ENCODE measurements at places on chromosomes 4 and X.

DNA sequence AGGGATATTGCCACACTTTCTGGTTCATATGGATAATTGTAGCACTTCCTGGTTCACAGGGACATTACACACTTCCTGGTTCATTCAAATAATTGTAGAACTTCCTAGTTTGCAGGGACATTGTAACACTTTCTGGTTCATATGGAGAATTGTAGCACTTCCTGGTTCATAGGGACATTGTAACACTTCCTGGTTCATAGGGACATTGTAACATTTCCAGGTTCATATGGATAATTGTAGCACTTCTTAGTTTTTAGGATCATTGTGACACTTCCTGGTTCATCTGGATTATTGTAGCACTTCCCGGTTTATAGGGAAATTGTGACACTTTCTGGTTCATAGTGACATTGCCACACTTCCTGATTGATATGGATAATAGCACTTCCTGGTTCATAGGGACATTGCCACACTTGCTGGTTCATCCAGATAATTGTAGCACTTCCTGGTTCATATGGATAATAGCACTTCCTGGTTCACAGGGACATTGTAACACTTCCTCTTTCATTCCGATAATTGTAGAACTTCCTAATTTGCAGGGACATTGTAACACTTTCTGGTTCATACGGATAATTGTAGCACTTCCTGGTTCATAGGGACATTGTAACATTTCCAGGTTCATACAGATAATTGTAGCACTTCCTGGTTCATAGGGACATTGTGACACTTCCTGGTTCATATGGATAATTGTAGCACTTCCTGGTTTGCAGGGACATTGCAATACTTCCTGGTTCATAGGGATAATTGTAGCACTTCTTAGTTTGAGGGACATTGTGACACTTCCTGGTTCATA lies 59.2 kb upstream of the CD99 start:
- no peak for DNase-seq

GRCh38 chrX:73827406-73827805 lies 264.4 kb downstream of the CHIC1 start:
- DNase-seq: no peak

DNA sequence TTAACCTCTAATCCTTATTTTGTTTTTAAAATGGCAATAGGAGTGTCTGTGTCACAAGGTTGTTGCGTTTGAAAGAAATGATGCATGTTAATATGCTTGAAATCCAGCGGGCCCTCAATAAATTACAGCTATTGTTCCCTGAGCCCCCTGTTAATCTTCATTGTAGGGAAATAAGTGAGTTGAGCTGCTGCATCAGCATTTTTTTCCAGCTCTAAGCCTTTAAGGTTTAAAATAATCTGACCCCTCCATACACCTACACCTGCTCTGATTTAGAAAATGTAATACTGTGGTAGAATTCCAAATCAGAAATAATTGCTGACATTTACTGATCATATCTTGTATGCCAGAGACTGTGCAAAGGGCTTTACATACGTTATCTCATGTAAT lies 2.6 kb upstream of the MSMO1 start:
- DNase-seq: no peak

DNA sequence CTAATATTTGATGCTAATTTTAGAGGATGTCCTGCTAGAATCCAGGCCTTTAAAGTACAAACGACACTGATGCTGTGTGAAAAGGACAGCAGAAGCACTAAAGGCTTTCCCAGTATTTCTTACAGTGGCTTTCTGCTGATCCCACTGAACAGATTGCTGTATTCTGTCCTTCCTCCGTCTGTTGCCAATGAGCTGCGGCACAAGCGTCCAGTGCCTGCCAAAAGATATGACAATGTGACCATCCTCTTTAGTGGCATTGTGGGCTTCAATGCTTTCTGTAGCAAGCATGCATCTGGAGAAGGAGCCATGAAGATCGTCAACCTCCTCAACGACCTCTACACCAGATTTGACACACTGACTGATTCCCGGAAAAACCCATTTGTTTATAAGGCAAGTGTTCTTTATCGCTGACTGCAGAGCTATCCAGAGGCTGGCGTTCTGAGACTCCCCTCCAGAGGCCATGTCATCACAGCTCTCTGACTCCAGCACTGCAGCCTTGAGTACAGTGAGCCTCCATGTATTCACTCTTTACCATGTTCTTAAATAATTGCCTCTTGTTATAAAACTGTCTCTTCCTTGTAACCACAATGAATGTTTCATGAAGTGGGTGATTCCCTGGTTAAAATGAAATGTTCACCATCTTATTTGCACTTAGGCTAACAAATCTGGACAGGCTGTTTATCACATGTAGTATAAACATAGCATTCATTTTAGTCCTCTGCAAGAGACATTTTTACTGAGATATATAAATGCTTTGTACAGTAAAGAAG lies 43.6 kb downstream of the GUCY1B1 start:
- no peak for DNase-seq

- no peak for DNase-seq
These were observed 42.8 kb upstream of the KLF3 start for GRCh38 chr4:38621028-38621684.

- no peak for DNase-seq
These were observed 98.8 kb upstream of the EOLA2 start for GRCh38 chrX:150037041-150037440.

GRCh38 chrX:103063191-103063845 lies 653 bp downstream of the BEX1 start:
- DNase-seq: peak; percentile 69

DNA sequence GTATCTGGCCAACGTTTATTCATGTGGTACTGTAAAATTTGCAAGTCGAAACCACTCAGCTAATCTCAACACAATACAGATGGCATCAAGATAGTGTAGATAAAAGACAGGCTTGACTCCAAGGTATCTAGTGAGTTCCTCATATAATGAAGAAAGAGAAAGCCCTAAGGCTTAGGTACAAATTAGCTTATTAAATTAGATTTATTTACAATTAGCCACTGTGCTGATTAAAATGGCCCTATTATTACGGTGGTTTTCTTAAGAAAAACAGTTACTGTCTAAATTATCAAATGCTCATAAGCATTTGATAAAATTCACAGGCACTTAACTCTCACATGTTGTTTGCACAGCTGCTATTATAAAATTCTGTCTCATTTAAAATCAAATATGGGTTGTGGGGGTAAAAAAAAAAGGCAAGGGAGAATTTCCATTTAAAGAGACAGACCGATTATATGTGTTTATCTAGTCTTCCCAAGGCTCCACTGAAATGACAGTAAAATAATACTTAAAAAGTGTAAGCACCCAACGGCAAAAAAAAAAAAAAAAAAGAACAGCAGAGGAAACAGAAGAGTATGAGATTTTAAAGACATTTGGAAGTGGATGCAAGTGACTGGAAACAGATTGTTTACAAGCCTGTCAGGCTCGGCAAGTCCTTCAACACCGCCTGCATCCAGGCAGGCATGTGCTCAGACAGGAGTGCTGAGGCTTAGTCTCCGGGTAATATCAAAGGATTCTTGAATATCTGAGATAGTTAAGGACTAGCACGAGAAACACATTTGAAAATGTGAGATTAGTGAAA lies 55.1 kb downstream of the FAM13A start:
- no peak for DNase-seq

DNA sequence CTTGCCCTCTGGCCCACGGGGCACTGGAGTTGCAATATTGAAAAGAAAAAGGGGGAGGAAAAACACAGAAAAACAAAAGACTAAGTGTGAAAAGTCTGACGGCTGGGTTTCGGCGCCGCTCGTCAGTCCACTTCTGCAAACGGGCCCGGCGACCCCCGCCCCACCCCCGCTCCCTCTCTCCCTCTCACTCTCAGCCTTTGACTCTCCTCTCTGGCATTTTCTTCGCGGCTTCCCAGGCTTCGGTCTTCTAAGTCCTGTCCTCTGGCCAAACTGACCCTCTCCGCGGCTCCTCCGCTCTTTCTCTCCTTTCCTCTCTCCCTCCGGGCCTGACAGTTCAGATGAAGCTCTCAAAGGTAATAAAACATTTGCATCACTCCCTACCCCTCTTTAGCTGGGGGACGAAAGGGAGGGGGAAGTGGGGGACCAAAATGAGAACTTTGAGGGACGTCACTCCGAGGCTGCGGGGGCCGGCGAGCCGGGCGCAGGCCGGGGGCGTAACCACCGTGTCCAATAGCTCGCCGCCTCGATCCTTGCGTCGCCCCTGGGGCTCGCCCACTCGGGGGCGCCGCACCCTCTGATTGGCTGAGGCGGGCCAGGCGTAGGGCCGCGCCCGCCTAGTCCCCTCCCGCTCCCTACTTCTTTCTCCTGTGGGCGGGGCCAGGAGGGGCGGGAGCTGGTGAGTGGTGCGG lies at the start of gene NKX6-1:
Gene NKX6-1, minus strand, starts transcription at position 358 of the 689 bp plus-strand sequence. CDS start 1,064 bp downstream, outside the sequence.
- DNase-seq: peak; percentile 99

DNA sequence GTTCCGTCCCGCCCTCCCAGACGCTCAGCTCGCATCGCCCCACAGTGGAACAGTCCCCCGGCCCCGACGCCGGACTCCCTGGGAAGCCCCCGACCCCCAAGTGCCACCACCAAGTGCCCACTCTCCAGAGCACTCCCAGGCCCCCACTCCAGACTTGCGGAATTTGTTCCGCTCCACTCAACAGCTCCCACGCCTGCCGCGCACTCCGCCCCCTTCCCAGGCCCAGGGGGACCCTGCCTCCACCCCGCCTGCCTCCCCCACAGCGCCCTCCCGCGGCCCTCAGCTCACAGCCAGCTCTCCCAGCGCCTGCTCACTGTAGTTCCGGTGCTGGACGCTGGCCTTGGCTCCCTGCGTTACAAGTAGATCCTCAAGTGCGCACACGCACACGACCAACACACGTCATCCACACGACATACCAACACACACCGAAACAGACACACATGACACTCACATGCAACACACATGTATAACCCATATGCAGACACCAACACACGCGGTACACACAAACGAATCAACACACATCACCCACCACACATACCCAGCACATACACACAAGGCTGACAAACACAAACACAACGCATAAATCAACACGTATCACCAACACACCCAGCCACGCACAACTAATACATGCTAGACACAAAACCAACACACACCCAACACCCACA lies 8.0 kb downstream of the MSX1 start:
- peak; percentile 94 for DNase-seq

- DNase-seq: no peak
These were observed 6.8 kb upstream of the ABLIM2 start for GRCh38 chr4:8165374-8165896.

DNA sequence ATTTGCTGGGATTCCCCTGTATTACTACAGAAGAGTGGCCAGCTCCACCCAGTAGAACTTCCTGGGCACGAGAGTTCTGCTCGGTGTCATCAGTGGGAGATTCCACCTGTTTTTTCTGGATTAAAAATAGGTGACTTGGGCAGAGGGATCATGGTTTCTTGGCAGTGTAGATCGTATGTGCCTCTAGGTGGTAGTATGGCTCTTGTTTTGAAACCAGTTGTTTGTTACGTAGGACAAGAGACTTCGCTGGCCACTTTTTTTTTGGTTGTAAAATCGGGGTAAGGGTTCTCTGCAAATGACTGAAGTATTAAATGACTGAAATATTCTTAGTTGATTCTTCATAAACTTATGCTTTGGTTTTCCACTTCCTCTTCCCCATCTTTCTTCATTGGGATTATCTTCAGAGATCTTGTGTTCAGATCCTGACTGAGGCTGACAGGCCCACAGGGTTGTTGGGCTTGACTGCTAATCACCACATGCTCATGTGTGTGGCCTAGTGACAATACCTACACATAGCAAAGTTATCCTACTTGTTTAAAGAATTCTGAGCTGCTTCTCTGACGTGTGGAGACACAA lies 43.8 kb upstream of the WDR1 start:
- peak; percentile 50 for DNase-seq

DNA sequence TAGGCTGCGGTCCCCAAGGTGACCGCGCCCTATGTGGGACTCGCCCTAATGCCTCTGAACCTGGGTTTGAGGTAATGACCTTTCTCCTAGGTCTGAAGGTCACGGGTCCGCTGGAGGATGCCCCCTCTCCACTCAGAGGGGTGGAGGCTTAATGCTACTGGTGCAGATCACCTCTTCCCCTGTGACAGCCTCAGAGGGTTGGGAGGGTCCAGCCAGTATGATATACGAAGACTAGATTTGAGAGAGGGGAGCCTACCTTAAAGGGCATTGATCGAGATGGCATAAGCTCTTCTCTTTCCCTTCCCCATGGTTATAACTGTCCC lies 1.0 kb downstream of the SLC25A5 start:
- DNase-seq: no peak

GRCh38 chr4:77699731-77700210 lies 94.2 kb downstream of the CXCL13 start:
- peak; percentile 13 for DNase-seq

GRCh38 chr4:153364061-153364460 lies 19.6 kb downstream of the MND1 start:
- no peak for DNase-seq

DNA sequence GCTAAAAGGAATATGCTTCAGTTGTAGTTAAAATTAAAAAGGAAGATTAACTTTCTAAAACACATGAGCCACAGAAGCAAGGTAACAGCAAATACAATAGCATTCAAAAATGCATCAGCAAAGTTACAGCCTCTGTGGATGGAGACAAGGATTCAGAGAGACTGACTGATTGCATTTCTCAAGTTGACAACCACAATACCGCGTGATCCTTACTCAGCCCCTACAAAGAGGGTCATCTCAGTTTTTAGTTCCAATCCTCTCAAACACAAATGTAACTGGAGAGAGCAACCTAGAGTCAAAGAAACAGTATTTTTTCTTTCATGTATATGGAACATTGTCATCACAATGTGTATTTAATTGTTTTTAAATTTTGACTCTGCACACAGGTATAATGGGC lies 14.2 kb upstream of the C1QTNF7 start:
- DNase-seq: no peak

DNA sequence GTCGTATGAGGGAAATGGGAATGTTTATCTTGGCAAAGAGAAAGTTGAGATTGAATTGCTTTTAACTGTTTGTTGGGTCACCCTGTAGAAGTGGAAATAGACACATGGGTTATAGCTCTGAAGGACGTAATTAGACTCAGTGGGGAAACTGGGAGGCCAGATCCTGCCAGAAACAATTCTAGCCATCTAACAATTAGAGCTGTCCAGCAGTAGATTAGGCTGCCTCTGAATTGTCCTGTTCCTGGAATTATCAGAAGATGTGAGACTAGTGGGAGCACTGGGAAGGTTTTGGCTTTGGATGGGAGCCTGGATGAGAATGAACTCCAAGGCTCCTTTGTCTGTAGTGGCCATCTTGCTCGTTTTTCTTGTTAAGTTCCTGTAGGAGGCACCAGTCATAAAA lies 61.9 kb upstream of the IGFBP7 start:
- no peak for DNase-seq

- no peak for DNase-seq
These were observed 66.8 kb upstream of the LSM6 start for GRCh38 chr4:146108756-146109155.

GRCh38 chr4:132818091-132818490 lies 331.0 kb upstream of the PCDH10 start:
- peak; percentile 0 for DNase-seq

DNA sequence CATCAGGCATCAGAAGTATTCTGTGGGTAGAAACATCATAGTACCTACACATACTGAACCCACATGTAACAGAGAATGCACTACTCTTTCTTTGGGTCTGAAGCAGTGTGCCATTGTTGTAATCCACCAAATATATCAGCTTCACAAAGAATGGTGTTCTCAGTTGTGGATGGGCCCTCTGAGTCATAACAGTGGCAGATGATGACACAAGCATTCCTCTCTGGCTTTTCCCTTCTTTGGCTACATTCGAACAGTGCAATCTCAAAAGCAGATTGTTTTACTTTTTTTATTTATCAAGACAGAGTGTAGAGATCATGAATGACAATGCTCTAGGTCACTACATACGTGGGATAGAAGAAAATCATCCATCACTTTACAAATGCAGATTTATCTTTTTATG lies 247.2 kb upstream of the EPHA5 start:
- no peak for DNase-seq

All from H7 (cell line).